ENCODE measurements at places on chromosomes 12 and 14.

DNA sequence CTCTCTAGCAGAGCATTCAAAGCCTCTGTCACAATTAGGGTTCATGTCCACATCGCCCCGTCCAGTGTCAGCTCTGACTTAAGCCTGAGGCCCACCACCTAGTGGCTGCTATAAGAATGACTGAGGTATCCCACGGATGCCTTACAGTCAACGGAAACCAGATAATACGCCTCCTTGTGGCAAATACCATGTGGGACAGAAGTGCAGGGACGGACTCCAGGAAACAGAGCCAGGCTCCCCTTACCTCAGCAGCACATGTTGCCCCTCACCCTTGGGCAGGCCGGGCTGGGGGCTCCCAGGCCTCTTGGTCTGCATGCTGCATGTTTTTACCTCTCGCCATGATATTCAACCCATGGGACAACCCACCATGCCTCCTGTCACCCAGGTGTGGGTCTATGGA is 86.3 kb downstream of the VWF start:
- no peak for DNase-seq

GRCh38 chr12:88946372-88946997 is 366.2 kb upstream of the KITLG start:
- peak; percentile 93 for DNase-seq

DNA sequence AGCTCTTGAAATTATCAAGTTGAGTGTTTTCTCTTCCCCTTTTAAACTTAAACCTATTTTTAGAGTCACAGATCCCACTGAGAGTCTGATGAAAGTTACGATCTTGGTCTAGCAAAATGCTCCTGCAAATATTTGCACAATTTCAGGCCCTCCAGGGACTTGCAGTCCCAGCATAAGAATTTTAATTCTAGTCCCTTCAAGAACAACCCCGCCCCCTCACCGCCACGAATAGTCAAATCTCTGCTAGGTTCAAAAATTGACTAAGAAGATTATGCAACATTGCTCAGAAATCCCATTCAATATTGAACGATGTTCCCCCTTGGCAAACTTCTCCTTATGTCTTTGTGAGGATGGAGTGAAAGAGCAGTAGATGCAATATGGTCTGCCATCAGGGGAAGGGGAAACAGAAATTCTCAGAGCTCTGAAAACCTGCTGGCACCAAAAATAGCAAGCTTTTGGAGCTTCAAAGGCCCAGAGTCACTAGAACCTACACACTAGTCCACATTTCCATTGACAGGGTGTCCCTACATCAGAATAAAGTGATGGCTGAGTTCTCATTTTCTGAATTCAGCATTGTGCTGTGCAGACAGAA is 127.5 kb upstream of the CCDC175 start:
- DNase-seq: no peak

DNA sequence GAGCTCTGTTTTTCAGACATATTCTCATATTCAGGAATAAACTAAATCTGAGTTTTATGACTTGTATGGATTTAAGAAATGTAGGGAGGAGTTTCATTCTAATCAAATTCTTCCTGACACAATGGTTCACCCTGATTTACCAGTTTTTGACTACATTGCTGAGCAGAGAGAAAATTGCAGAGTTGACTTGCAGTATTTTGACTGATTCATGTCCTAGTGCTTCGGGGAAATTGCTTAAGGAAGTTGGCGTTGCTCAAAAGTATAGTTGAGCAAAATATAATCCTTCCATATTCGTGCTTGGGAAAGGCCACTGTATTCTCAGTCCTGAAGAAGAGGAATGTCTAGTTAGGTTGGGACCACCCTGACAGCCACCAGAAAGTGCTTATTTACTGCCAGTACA is 1.3 kb upstream of the TWF1 start:
- no peak for DNase-seq

DNA sequence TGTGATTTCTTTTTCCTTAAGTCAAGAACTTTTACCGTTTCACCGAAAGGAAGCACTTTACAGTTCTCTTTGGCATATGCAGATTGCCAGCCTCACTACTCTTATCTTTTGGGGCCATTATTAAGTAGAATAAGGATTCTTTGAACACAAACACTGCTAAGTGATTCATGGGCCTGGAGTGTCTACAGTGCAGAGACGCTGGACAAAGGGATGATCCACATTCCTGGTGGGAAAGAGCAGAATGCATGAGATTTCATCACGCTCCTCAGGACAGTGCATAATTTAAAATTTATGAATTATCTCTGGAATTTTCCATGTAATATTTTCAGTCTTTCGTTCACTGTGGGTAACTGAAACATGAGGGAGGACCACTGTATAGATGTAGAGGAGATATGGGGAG is 90.2 kb downstream of the TTLL5 start:
- DNase-seq: peak; percentile 7

- no peak for DNase-seq
Measured at GRCh38 chr14:77903221-77903620, 103.3 kb downstream of the ADCK1 start.
